ENCODE measurements at places on chromosomes 4 and X.

GRCh38 chr4:6265546-6265945 lies 4.1 kb upstream of the WFS1 start:
- DNase-seq: no peak

- DNase-seq: no peak
Observed at GRCh38 chr4:136281889-136282288, 1250.4 kb downstream of the PCDH18 start.

DNA sequence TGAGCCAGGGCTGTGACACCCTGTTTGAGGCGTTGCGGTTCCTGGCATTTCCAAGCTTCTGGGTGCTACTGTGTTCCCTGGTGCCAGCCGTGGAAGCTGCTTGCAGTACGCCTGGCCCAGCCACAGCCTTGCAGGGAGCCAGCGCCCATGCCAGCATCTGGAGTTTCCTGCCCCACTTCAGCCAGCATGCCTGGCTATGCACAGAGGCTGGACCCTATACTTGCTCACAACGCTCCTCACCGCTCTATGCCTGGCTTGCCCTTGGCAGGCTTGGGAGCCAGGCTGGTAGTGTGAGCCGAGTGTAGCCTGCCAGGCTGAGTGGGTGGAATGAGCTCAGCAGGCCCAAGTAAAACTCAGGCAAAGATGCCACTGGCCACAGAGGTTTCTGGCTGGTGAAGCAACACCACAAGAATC lies 22.4 kb downstream of the PRRG1 start:
- no peak for DNase-seq

- DNase-seq: no peak
Observed at GRCh38 chrX:12411831-12412230, 273.6 kb downstream of the FRMPD4 start.

DNA sequence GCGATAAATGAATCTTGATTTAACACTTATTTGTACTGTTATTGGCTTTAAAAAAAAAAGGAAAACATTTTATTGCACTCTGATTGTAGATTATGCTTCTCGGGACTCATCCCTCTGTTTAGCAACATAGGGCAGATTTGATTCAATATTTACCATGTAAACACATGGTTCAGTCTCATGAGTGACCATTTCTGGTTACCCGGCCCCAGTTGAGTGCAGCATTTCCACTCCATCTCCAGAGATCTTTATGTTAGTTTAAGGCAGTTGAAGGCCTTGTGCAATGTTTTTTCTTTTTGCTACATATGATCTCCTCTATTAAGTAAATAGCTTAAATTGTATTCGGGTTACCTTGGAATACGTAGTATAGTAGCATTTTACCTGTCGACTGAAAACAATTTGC lies 143.3 kb upstream of the RPS6KA3 start:
- no peak for DNase-seq

DNA sequence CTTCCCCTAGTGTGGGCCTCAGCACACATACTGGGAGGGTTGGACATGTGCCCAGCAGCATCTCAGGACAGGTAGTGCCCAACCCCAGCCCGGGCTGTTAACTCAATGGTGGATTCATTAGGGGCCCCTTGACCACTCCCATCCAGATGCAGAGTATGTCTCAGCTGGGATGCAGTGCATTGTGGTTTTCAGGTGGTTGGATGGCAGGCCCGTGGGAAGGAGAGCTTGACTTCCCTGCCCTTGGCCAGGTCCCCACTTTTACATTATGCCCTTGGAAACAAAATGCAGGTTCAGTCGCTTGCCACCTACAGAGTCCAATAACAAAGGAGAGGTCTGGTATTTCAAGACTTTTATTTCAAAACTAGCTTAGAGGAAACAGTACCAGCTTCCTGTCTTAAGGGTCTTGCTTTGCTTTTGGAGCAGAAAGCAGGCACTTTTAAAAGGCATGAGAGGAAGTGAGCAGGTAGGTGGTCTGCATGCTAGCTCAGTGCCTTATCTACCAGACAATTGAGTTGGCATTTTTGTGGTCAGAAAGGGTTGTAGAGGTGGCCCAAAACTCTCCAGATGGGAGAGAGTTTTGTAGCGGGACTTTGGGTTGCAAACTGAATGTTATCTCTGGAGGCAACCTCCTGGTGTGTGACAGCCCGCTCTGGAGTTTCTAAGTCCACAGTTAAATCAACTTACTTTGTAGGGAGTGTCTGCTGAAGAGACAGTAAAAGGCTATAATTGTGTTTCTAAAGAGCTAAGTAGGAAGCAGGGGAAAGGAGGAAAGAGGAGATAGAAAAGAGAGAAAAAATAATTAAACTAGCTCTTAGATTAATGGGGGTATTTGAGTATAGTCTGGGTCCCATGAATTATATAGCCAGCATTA lies 171.0 kb downstream of the GALNTL6 start:
- DNase-seq: no peak

- DNase-seq: no peak
Observed at GRCh38 chr4:187232196-187232595, 508.5 kb upstream of the FAT1 start.
